ENCODE measurements at places on chromosomes 3 and 15. TPM values are rescaled to one million over a fixed set of nuclear protein-coding genes. Genes with fewer than 3 reads are reported as not detected.

Gene RSL24D1
- 65.8 TPM for total RNA-seq

Gene PRRT3
- total RNA-seq: 11.3 TPM

Gene TMIE
- total RNA-seq: 0.62 TPM

Gene GABRA5
- 0.67 TPM for total RNA-seq

DNA sequence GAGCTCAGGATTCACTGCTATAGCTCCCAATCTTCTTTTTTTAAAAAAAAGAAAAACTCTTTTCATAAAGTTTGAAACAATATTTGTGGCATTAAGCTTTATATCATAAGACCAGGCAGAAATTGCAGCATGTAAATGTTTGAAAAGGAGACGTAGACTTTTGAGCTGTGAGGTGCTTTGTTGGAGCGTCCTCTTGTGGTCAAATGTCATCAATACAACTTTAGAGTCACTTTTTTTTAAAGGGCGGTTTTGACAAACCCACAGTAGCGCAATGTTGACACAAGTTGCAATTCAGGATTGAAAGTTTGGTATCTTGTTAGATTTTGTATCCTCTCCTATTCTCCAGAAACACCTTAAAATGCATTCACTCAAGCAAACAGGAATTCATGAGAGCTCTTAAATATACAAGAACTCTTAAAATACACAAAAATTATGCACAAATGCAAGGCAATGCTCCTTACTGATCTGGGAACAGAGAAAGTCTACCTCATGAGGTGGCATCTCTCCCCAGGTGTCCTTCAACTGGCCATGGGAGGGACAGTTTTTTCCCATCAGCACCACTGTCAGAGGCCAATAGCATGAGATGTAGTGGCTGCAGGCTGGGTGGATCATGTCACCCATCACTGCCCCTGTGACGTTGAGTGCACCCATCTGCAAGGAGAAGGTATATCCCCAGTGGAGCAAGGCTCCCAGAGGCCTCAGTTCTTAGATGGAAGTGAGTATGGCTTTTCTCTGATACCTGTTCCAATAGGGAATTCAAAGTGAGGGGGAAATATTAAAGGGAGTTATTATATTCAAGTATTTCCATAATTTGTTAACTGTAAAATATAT lies 70.7 kb downstream of the ANXA2 start:
- no peaks in the 10 kb centered on the region for H3K4me1 ChIP-seq
- H3K36me3 ChIP-seq: no peaks in the 10 kb centered on the region
- no peak for DNase-seq
- peaks cover 63% of the 10 kb centered on the region for H3K27me3 ChIP-seq
- H3K27ac ChIP-seq: no peak overlapping the region

DNA sequence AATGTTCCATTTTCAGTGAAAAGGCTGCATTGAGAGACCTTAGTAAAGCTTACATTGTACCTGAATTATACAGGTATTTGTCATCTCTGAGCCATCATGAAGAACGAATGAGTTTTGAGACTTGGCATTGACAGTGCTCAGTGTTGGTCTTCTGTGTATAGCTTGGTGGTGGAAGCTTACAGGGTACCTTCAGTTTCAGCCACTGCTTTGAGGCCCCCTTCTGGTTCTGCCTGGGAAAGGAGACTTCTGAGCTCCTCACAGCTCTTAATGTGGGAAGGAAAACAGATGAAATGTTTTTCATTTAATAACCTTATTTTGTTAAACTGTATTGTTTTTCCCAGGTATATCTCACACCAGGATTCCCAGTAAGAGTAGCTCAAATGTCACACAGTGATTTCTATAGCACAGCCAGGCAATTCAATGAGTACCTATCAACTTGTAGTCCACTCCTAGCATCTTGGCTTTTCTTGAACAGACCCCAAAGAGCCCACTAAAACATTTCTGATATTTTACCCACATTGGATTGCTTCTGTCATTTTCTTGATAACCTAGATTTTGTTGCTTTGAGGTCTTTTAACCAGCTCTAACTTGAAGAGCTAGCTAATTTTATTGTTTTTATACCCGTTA lies 5.6 kb downstream of the SERPINI1 start:
- H3K27ac ChIP-seq: no peak overlapping the region
- peaks cover 16% of the 10 kb centered on the region for H3K27me3 ChIP-seq
- DNase-seq: no peak
- H3K4me3 ChIP-seq: no peak overlapping the region
- no peaks in the 10 kb centered on the region for H3K36me3 ChIP-seq

DNA sequence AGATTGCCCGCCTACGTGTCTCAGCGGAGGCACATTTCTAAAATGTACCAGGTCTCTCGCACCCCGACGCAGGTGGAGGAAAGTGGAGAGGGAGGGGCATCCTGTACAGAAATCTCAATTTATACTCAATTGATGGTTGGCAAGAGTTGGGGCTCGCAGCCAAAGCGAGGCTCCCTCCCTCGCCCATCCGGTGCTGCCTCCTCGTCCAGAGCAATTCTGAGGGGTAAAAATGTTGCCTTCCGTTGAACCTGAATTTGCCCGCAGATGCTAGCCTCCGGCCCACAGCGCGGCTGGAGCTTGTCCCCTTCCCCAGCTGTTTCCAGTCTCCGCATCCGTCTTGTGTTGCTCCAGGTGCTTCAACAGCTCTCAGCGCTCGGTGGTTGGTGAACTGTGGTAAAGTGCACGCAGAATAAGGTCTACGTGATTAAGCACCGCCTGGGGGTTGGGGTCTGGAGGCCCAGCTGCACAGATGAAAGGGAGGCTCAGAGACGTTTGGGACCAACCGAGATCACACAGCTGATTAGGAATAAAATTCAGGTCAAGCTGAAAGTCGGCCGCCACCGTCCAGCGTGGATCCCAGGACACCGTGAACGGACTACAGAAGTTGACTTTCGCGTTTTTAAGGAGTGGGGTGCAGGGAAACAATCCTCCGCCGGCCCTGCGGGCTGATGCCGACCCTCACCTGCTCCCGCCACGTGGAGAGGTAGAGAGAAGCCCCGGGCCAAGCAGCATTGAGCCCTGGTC lies 846 bp upstream of the POLG start:
- peaks cover 22% of the 10 kb centered on the region for H3K36me3 ChIP-seq
- H3K27ac ChIP-seq: peak overlapping the region; percentile 99
- peaks cover 28% of the 10 kb centered on the region for H3K4me1 ChIP-seq
- DNase-seq: no peak
- H3K27me3 ChIP-seq: peaks cover 31% of the 10 kb centered on the region

GRCh38 chr15:83446904-83447709 lies at the start of gene SH3GL3:
TSS of gene SH3GL3 (plus strand) at chr15:83447341. CDS start at chr15:83447534, 193 bp downstream.
- peak within 1 kb of the TSS; percentile 98 for H3K27ac ChIP-seq
- no peaks in the 10 kb centered on the region for H3K36me3 ChIP-seq
- H3K27me3 ChIP-seq: peaks cover 21% of the 10 kb centered on the region
- peaks cover 19% of the 10 kb centered on the region for H3K4me1 ChIP-seq
- DNase-seq: peak; percentile 87
- H3K4me3 ChIP-seq: peak within 1 kb of the TSS; percentile 99

GRCh38 chr15:101054116-101054515 lies 135.0 kb downstream of the LRRK1 start:
- no peak for DNase-seq
- no peak overlapping the region for H3K27ac ChIP-seq
- peaks cover 9% of the 10 kb centered on the region for H3K36me3 ChIP-seq
- H3K27me3 ChIP-seq: no peaks in the 10 kb centered on the region
- H3K4me1 ChIP-seq: no peaks in the 10 kb centered on the region

GRCh38 chr3:157135671-157136396 lies 24.1 kb downstream of the CCNL1 start:
- H3K4me3 ChIP-seq: no peak overlapping the region
- H3K27me3 ChIP-seq: no peaks in the 10 kb centered on the region
- H3K36me3 ChIP-seq: peaks cover 4% of the 10 kb centered on the region
- peak overlapping the region; percentile 39 for H3K27ac ChIP-seq
- peaks cover 22% of the 10 kb centered on the region for H3K4me1 ChIP-seq
- DNase-seq: no peak

DNA sequence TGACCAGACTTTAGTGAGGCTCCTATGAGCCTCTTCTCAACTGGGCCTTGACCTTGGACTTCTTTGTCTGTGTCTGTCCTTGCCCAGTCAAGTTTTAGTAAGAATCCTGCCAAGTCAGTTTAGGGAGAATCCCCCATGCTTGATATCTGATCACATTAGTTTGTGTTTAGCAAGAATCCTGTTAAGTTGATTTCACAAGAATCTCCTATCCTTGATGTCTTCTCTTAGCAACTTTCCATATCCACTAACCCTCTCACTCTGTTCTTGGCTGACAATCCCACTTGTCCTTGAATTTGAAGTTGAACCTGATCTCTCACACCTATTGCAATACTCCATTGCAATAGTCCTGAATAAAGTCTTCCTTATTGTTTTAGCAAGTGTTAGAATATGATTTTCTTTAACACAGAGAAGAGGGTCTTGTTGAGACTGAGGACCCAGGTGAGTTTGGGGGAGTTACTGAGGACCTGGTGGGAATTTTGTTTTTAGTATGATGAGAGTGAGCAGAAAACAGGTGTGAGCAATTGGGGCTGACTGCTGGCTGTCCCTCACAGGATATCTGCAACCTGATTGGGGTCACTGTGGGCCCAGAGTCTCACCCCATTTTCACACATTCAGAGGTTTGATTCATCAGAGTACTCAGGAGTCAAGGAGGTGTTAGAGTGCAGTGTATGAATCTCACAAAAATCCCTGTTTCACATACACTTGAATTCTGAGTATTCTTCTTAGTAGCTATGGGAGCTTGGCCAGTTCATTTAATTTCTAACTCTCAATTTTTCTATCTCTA lies 39.9 kb upstream of the TNFAIP8L3 start:
- H3K27ac ChIP-seq: no peak overlapping the region
- no peaks in the 10 kb centered on the region for H3K36me3 ChIP-seq
- H3K27me3 ChIP-seq: peaks cover 2% of the 10 kb centered on the region

DNA sequence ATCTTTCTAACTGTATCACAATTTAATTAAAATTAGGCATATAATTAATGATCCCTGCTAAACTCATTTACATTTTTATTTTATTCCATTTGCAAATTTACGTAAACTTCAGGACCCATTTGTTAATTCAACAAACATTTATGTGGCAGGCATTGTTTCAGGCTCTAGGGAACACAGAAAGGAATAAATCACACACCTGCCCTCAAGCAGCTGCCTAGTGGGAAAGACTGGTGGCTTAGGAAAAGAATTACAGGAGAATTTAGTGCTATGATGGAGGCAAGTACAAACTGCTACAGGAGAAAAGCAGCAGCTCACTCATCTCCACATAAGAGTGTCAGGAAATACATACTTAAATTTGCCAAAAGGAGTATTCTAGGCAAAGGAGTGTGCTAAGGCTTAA lies 11.2 kb downstream of the CBLB start:
- H3K4me1 ChIP-seq: peaks cover 3% of the 10 kb centered on the region
- peak overlapping the region; percentile 19 for H3K27ac ChIP-seq
- no peaks in the 10 kb centered on the region for H3K27me3 ChIP-seq
- H3K4me3 ChIP-seq: no peak overlapping the region

- DNase-seq: no peak
- peaks cover 3% of the 10 kb centered on the region for H3K36me3 ChIP-seq
- peaks cover 6% of the 10 kb centered on the region for H3K4me1 ChIP-seq
- H3K27ac ChIP-seq: no peak overlapping the region
These were observed 88.7 kb upstream of the C15orf39 start for GRCh38 chr15:75112848-75113492.

- H3K4me1 ChIP-seq: no peaks in the 10 kb centered on the region
- H3K36me3 ChIP-seq: no peaks in the 10 kb centered on the region
- no peak overlapping the region for H3K4me3 ChIP-seq
These were observed 629.6 kb downstream of the PYDC2 start for GRCh38 chr3:192090586-192090985.

DNA sequence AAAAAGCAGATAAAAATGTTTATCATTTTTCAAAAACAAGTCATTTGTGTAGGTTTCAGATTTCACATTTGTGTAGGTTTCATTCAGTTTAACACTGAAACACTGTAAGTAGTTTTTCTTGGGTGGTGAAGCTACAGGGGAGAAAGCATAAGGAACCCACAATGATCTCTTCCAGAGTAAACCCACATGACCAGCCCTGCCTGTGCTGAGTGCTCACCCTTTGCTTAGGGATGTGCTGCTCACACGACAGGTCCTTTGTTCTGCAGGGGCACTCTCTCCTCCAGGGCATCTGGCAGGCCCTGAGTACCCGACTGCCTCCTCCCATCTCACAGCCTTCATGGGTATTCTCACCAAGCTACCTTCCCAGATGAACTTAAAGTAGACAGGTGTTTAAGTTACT lies 28.9 kb downstream of the ZXDC start:
- DNase-seq: no peak
- peaks cover 6% of the 10 kb centered on the region for H3K4me1 ChIP-seq
- H3K27me3 ChIP-seq: no peaks in the 10 kb centered on the region
- no peak overlapping the region for H3K4me3 ChIP-seq
- H3K36me3 ChIP-seq: no peaks in the 10 kb centered on the region
- H3K27ac ChIP-seq: no peak overlapping the region

GRCh38 chr3:122498152-122498551 lies 16.6 kb downstream of the KPNA1 start:
- H3K27ac ChIP-seq: no peak overlapping the region
- no peaks in the 10 kb centered on the region for H3K27me3 ChIP-seq
- DNase-seq: no peak
- peaks cover 15% of the 10 kb centered on the region for H3K36me3 ChIP-seq

GRCh38 chr3:131530388-131530787 lies 27.6 kb upstream of the MRPL3 start:
- no peak for DNase-seq
- no peaks in the 10 kb centered on the region for H3K4me1 ChIP-seq
- no peak overlapping the region for H3K4me3 ChIP-seq
- H3K27ac ChIP-seq: no peak overlapping the region
- H3K36me3 ChIP-seq: no peaks in the 10 kb centered on the region
